ENCODE measurements at places on chromosomes 12 and 14.

DNA sequence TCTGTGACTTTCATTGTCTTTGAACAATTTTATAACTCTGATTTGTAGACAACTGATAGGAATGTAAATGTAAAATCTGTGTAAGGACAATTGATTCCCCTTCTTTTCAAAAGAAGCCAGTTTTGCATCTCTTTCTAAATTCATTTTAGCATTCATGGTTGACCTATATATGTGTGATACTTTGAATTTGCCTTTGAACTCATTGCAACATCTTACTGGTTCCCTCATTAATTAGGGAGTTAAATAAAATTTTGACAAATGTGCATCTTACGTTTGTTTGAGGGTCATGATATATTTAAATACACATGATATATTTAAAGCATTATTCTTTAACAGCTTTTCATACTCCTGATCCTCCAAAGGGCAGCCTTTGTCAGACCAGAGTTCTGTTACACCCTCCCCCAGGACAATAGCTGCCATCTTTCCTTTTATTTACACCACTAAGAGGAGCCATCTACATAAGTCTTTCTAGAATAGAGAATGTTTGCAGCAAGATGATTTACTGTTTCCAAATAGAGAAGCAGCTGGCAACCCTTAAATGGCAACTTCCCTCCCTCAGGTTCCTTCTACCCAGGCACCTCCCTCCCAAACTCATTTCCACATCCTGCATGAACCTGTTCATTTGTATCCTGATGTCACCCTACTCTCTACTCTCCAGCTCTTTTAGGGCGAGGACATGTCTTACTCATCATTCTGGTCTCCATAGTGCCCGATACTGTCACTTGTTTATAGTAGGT, 40.2 kb upstream of the APPL2 start:
- no peaks in the 10 kb centered on the region for H3K36me3 ChIP-seq
- no peak overlapping the region for H3K4me3 ChIP-seq
- H3K27me3 ChIP-seq, result no peaks in the 10 kb centered on the region
- 0 out of 2 replicates have a peak, but pooled peaks cover 3% of the 10 kb centered on the region for H3K4me1 ChIP-seq

GRCh38 chr14:75724414-75725204, 63.6 kb downstream of the TTLL5 start:
- H3K4me1 ChIP-seq, result no peaks in the 10 kb centered on the region
- no peak overlapping the region for H3K4me3 ChIP-seq
- H3K27me3 ChIP-seq, result no peaks in the 10 kb centered on the region
- H3K27ac ChIP-seq, result no peak overlapping the region
- peaks cover 22% of the 10 kb centered on the region for H3K36me3 ChIP-seq

DNA sequence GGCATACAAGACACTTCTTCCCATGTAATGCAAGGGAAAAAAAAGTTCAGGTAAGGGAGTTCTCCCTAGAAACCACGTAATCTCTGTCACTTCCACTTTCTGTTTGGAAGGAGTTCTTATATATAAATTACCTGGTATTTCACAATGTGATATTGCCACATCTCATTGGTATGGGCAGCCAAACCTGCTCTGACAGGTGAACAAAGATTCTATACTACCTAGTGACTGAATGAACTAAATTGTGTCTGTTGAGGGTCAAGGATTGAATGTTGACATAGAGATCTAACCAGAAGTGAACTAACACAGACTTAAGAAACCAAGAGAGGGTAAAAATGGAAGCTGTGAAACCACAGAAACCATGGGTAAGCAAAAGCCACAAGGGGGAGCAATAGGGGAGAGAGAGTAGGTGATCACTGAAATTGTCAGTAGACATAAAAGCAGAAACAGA, 161.3 kb downstream of the RPL10L start:
- no peak overlapping the region for H3K4me3 ChIP-seq
- peak; percentile 80 for DNase-seq
- no peaks in the 10 kb centered on the region for H3K4me1 ChIP-seq
- H3K36me3 ChIP-seq, result no peaks in the 10 kb centered on the region
- H3K27ac ChIP-seq, result no peak overlapping the region
- no peaks in the 10 kb centered on the region for H3K27me3 ChIP-seq

DNA sequence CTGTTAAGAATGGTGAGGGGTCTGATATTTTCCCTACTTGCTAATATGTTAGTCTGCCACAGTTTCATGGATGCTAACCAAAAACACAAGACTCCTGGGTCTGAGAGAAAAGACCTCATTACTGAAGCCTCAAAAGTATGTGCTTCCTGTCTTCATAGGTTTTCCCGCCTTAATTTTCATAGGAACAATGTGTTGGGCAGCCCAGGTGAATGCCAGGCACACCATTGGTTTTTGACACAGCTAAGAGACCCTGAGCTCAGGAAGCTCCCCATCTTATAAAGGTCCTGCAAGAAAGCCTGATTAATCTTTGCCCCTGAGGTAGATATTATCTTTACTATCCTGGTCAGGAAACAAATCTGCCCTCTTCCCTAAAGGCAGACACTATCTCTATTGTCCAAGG, 464.1 kb downstream of the MDGA2 start:
- no peaks in the 10 kb centered on the region for H3K36me3 ChIP-seq
- H3K4me1 ChIP-seq, result no peaks in the 10 kb centered on the region
- H3K4me3 ChIP-seq, result no peak overlapping the region
- no peak for DNase-seq
- no peak overlapping the region for H3K27ac ChIP-seq

GRCh38 chr14:50736932-50737419, 68.9 kb upstream of the SAV1 start:
- no peaks in the 10 kb centered on the region for H3K27me3 ChIP-seq
- no peak overlapping the region for H3K27ac ChIP-seq
- DNase-seq, result no peak
- H3K36me3 ChIP-seq, result peaks cover 3% of the 10 kb centered on the region
- H3K4me1 ChIP-seq, result no peaks in the 10 kb centered on the region

DNA sequence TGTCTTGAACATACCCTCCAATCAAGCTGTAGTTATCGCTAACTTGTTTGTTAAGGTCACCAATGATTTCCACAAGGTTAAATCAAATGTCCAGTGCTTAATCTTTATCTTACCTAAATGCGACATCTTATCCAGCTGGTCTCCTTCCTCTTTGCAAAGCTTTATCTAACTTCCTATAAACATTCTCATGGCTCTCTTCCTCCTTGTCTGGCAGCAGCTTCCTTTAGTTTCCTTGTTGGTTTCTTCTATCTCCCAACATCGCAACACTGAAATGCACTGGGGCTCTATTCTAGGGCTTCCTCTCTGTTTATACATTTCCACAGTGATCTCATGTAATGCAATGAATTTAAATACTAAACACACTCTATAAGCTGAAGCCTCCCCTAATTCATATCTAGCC, 28.7 kb downstream of the UBE2N start:
- H3K27ac ChIP-seq, result peak overlapping the region; percentile 7

GRCh38 chr12:107393043-107393717, 292.4 kb upstream of the PWP1 start:
- peaks cover 23% of the 10 kb centered on the region for H3K4me1 ChIP-seq
- no peak for DNase-seq
- no peaks in the 10 kb centered on the region for H3K27me3 ChIP-seq
- H3K27ac ChIP-seq, result no peak overlapping the region
- no peaks in the 10 kb centered on the region for H3K36me3 ChIP-seq
- H3K4me3 ChIP-seq, result no peak overlapping the region

DNA sequence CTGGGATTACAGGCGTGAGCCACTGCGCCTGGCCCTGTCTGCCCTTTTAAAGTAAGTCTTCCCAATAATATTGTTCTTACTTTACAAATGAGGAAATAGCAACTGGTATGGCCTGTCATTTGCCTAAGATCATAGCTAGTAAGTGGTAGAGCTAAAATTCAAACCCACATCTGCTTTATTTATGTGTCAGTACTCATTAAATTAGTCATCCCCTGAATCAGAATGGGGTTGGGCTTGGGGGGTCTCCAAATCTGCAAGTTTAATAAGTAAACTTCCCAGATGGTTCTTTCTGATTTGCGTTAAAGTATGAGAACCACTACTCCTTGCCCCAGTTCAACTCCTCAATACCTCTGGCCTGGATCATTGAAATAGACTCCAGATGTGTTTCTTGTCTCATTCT, 96.2 kb downstream of the FAR2 start:
- no peak overlapping the region for H3K4me3 ChIP-seq
- no peak overlapping the region for H3K27ac ChIP-seq
- H3K36me3 ChIP-seq, result no peaks in the 10 kb centered on the region
- H3K4me1 ChIP-seq, result peaks cover 18% of the 10 kb centered on the region
- DNase-seq, result no peak

DNA sequence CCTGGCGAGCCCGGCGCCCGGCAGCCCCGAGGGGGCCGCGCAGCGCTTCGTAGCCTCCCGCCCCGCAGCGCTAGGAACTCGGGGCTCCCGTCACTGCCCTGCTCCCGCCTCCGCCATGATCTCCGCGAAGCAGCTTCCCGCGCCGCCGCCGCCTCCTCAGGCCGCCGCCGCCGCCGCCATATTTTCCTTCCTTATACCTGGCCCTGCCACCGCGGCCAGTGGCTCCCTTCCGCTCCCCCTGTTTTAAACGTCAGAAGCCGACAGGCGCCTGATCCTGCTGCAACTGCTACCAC, 286 bp downstream of the PPP4R3A start:
- peak overlapping the region; percentile 77 for H3K4me3 ChIP-seq
- no peak for DNase-seq
- no peaks in the 10 kb centered on the region for H3K27me3 ChIP-seq
- H3K36me3 ChIP-seq, result peaks cover 9% of the 10 kb centered on the region
- H3K27ac ChIP-seq, result peak overlapping the region; percentile 100

GRCh38 chr12:52984136-52984535, 22.1 kb upstream of the EIF4B start:
- H3K36me3 ChIP-seq, result no peaks in the 10 kb centered on the region
- H3K27ac ChIP-seq, result no peak overlapping the region
- H3K4me3 ChIP-seq, result no peak overlapping the region
- no peak for DNase-seq

GRCh38 chr14:64324461-64324860, 30.3 kb upstream of the ESR2 start:
- H3K4me1 ChIP-seq, result no peaks in the 10 kb centered on the region
- no peak for DNase-seq
- H3K27me3 ChIP-seq, result no peaks in the 10 kb centered on the region
- H3K27ac ChIP-seq, result no peak overlapping the region
- no peak overlapping the region for H3K4me3 ChIP-seq

DNA sequence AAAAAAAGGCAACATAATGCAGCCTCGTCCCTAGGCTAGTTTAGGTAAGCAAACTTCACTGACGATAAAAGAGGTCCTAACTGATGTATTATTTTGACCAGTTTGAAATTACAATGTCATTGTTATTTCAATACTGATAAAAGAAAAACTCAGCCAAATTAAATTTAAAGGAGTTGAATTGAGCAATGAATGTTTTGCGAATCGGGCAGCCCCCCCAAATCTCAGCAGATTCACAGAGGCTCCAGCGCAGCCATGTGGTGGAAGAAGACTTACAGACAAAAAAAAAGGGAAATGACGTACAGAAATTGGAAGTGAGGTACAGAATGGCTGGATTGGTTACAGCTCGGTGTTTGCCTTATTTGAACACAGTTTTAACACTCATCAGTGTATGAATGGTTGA, 8.2 kb upstream of the LDHB start:
- no peak overlapping the region for H3K4me3 ChIP-seq
- H3K36me3 ChIP-seq, result no peaks in the 10 kb centered on the region
- H3K27me3 ChIP-seq, result no peaks in the 10 kb centered on the region
- no peak overlapping the region for H3K27ac ChIP-seq
- H3K4me1 ChIP-seq, result no peaks in the 10 kb centered on the region

GRCh38 chr14:103056322-103057027, 874 bp downstream of the CDC42BPB start:
- peaks cover 14% of the 10 kb centered on the region for H3K4me1 ChIP-seq
- no peaks in the 10 kb centered on the region for H3K27me3 ChIP-seq
- no peak overlapping the region for H3K27ac ChIP-seq
- peak overlapping the region; percentile 70 for H3K4me3 ChIP-seq
- no peaks in the 10 kb centered on the region for H3K36me3 ChIP-seq

DNA sequence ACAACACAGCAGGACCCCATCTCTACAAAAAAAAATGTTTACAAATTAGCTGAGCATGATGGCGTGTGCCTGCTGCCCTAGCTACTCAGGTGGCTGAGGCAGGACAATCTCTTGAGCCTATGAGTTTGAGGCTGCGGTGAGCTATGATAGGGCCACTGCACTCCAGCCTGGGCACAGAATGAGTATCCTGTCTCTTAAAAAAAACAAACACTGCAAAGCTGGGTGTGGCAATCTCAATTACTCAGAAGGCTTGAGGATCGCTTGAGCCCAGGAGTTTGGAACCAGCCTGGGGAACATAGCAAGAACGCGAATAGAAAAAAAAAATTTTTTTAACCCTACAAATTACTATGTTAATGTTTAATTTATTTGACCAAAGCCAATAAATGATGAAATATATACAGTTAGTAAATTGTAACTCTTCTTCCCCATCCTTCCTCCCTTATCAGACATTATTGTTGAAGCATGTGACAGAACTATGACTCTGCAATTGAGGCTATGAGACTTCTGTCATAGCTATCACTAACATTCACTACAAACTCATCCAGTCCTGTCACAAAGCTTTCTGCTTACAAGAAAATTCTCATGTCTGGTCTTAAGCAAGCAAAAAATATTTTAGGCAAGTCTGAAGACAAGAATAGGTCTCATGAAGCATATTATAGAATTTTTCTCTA, 9.8 kb downstream of the BTBD7 start:
- H3K36me3 ChIP-seq, result no peaks in the 10 kb centered on the region
- peaks cover 16% of the 10 kb centered on the region for H3K4me1 ChIP-seq
- H3K27me3 ChIP-seq, result no peaks in the 10 kb centered on the region
- no peak overlapping the region for H3K27ac ChIP-seq
- no peak for DNase-seq

GRCh38 chr14:32934881-32935633, 3.6 kb upstream of the NPAS3 start:
- H3K27me3 ChIP-seq, result peaks cover 84% of the 10 kb centered on the region
- no peaks in the 10 kb centered on the region for H3K36me3 ChIP-seq
- H3K27ac ChIP-seq, result no peak overlapping the region
- peaks cover 40% of the 10 kb centered on the region for H3K4me1 ChIP-seq

DNA sequence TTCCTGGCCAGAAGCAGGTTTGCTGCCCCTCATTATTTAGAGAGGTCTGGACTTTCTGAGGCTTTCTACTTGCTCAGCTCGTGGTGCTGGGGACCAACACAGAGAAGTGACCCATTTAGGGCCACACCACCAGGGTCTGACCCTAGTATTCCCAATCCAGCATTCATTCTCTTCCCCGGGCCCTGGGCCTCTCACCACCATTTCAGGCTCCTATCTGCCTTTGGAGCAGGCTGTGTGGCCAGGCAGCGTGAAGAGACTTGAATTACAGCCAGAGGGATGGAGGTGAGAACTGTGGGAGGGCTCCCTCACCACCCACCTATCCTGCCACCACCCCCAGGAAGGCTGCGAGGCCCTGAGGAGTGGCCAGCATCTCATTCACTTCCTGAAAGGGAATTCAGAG, 24.6 kb downstream of the FAM222A start:
- no peaks in the 10 kb centered on the region for H3K27me3 ChIP-seq
- no peak overlapping the region for H3K4me3 ChIP-seq
- H3K4me1 ChIP-seq, result peaks cover 19% of the 10 kb centered on the region
- no peaks in the 10 kb centered on the region for H3K36me3 ChIP-seq
- DNase-seq, result no peak
- H3K27ac ChIP-seq, result no peak overlapping the region

All from GM23338 (cell line).